T47D (cell line): ENCODE measurements at places on chromosomes 7 and 10.

GRCh38 chr7:131722371-131722770 lies 165.9 kb upstream of the PODXL start:
- DNase-seq, result no peak

- no peak for DNase-seq
These were observed 13.3 kb upstream of the DDIT4 start for GRCh38 chr10:72260239-72260975.

DNA sequence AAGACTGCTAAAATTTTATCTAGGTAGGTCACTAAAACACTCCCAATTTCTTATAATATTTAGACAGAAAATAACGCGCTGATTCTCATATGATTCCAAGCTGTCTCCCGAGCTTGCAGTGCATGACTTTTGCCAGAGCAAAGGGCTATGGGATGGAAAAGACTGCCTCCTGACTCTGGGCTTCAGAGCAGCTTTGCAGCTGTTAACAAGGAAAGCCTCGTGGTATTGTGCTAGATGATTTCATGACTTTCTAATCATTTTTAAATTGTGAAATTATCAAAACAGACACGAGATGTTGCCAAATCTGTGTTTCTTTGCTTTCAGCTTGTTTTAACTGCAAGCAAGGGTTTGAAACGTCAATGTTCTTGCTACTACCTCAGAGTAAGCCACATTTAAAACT lies 238.3 kb downstream of the AGMO start:
- DNase-seq, result no peak

DNA sequence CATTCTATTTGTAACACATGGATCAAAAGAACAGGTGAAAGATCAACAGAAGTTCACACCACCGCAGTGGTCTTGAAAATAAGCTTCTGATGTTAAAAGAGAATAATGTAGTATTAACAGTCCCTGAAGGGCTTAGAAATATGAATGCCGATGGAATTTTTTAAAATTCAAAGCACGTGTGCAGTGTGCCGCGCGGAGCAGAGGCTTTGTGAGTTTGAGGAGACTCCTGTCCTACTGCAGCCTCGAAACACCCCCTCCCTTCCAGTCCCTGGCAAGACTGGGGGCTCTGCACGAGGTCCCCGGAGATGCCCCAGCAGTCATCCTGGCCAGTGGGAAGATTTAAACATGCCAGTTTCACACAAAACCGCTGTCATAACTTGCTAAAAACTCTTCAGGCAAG lies 196.6 kb downstream of the DIP2C start:
- DNase-seq, result no peak

GRCh38 chr7:116399819-116400218 lies 99.7 kb upstream of the CAV2 start:
- no peak for DNase-seq
